Uterus (tissue), 4 donors: ENCODE measurements at places on chromosomes 2 and 18. TPM values are rescaled to one million over a fixed set of nuclear protein-coding genes. Genes with fewer than 3 reads are reported as not detected.

GRCh38 chr18:48385596-48385995 is 23.6 kb downstream of the ZBTB7C start:
- no peak overlapping the region for H3K27ac ChIP-seq
- H3K4me1 ChIP-seq = no peaks in the 10 kb centered on the region
- no peak overlapping the region for H3K4me3 ChIP-seq
- no peak for DNase-seq

DNA sequence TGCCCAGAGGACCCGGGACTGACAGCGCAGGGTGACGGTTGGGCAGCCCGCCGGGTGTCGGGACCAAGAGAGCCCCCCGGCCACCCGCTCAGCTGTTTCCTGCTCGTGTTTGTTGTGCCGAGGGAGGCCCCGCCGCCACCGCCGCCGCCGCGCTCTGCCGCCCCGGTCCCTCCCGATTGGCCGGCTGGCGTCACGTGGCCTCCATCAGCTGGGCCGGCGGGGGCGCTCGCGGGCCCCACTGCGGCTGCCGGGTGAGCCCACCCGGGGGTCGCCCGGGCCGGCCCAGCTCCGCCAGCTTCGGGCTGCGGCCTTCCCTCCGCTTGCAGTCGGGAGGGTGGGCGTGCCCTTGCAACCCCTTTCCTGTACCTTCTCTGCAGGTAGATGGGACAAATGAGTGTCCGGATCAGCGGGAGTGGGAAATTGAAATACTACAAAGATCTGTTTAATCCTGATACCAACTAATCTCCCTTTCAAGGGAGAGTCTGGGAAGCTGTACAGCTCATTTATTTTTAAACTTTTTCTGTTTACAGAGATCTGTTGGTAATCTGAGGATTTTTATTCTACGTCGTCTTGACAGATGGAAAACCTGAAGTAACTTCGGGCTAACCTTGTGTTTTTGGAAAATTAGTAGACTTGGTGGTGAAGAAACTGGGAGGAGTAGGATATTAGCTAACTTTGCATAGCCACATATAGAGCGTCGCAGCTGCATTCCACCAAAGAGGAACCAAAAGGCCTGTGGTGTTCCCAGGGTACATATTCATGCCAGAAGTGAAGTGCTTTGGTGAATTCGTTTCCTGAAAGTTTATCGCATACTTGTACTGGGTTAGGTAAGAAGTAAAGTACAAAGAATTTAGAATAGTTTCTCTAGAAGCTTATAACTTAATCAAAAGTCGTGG is 1.2 kb downstream of the YPEL5 start:
- no peaks in the 10 kb centered on the region for H3K27me3 ChIP-seq
- DNase-seq = peak; percentile 75
- peak overlapping the region; percentile 100 for H3K27ac ChIP-seq
- H3K4me3 ChIP-seq = peak overlapping the region; percentile 100

DNA sequence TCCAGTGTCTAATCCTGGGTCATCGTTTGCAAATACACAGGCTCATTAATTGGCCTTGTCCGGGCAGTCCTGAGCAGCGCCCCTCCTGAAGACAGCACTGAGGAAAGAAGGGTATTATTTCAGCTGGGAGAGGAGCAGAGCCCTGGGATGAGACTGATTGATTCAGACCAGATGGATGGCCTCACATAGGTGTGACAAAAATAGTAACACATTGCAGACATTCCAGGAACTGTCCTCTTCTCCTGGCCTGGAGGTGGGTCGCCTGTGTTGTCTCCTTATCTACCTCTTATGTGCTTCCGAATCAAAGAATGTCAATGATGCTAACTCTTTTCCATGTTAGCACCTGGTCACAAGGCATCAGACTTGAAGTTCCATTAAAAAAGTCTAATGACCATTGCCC is 45.9 kb downstream of the ZEB2 start:
- H3K36me3 ChIP-seq = no peaks in the 10 kb centered on the region
- H3K27ac ChIP-seq = no peak overlapping the region
- no peak for DNase-seq

- H3K27ac ChIP-seq = no peak overlapping the region
Measured at GRCh38 chr2:152825834-152826233, 107.4 kb downstream of the ARL6IP6 start.

- no peaks in the 10 kb centered on the region for H3K4me1 ChIP-seq
- no peaks in the 10 kb centered on the region for H3K27me3 ChIP-seq
- H3K4me3 ChIP-seq = no peak overlapping the region
- DNase-seq = no peak
Measured at GRCh38 chr2:154233231-154233630, 361.5 kb downstream of the GALNT13 start.

DNA sequence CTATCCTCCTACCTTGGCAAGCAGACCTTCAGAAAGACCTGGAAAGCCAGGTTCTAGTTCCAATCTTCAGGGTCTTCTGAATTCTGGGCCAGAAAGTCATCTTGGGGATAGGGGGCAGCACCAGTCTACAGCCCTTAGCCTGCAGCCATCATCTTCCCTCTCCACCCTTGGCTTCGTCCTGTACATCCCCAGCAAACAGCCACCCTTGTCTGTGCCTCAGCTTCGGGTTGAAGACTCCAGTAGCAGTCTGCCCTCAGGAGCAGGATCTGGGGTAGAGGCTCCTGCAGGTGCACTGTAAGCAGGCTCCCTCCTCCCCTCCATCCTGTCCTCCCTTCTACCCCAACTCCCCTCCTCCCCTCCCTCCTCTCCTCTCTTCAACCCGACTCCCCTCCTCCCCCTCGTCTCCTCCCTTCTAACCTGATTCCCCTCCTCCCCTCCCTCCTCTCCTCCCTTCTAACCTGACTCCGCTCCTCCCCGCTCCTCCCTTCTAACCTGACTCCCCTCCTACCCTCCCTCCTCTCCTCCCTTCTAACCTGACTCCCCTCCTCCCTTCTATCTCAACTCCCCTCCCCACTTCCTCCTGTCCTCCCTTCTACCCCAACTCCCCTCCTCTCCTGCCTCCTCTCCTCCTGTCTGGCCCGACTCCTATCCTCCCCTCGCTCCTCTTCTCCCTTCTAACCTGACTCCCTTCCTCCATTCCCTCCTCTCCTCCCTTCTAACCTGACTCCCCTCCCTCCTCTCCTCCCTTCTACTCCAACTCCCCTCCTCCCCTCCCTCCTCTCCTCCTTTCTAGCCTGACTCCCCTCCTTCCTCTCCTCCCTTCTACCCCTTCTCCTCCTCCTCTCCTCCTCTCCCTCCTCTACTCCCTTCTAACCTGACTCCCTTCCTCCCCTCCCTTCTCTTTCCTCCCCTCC is 90.1 kb upstream of the SMAD2 start:
- no peak for DNase-seq
- H3K4me3 ChIP-seq = no peak overlapping the region
- no peak overlapping the region for H3K27ac ChIP-seq
- no peaks in the 10 kb centered on the region for H3K27me3 ChIP-seq
- no peaks in the 10 kb centered on the region for H3K4me1 ChIP-seq
- no peaks in the 10 kb centered on the region for H3K36me3 ChIP-seq

DNA sequence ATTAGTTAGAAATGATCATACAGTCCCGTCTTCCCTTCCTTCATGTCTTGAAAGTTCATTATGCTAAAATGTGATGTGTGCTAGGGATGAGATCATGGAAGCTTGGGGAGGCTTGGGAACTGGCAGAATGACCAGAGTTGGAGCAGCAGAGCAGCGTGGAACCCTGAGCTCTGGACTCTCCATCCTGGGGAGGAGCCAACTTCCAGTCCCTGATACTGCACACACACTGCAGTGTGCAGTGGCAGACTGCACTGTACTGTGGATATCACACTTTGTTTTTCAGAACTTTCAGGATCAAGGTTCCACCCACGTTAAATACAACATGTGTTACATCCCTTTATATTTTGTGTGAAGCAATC is 27.3 kb upstream of the GREB1 start:
- H3K4me3 ChIP-seq = no peak overlapping the region
- peaks cover 6% of the 10 kb centered on the region for H3K4me1 ChIP-seq
- no peaks in the 10 kb centered on the region for H3K27me3 ChIP-seq

DNA sequence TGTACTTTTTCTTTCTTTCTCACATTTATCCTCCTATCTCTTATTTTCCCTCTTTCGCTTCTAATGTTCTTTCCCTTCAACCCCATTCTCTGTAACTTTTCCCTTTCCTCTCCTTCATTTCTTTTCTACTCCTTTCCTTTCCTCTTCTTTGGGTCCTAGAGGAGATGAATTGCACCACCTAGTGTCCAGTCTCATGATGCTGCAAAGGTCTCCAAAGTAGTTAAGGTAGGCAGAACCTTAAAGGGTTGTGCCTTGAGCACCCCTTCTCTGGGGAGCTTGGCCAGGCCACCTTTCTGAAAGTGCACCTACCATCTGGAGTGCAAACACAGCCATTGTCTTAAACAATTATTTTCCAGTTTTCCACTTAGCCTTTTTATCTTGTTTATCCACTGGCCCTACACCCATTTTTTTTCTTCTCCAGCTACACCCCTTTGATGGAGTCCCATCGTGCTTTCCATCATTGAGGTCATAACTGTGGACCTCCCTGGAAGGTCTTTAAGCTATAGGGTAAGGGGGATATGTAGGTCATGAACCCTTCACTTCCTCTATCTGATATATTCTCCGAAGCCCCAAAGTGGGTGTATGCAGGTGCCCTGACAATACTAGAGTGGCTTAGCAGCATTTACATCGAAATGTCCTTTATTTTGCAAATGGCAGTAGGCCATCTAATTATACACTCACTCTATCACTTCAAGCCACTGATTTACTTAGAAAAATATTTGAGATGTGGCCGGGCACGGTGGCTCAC is 155.9 kb downstream of the ESCO1 start:
- H3K27ac ChIP-seq = no peak overlapping the region
- no peaks in the 10 kb centered on the region for H3K4me1 ChIP-seq
- no peak for DNase-seq
- H3K4me3 ChIP-seq = no peak overlapping the region

DNA sequence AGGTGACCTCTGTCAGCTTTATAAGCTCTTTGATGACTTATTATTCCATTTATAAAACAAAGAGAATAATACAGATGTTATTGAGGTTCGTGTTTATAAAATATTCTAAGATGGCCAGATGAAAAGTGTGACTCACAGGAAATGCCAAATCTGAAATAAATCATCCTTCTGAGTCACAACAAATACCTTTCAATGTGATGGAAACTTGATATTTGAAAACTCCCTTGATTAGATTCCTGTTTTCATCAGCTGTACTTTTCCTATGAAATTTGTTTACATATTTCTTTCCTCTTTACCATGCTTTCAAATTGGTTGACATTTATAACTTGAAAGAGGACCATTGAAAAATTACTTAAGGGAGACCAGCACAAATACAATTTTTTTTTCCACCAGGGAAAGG is 30.6 kb upstream of the PPP1R1C start:
- no peak overlapping the region for H3K4me3 ChIP-seq
- no peak overlapping the region for H3K27ac ChIP-seq
- no peaks in the 10 kb centered on the region for H3K27me3 ChIP-seq
- no peak for DNase-seq
- H3K4me1 ChIP-seq = no peaks in the 10 kb centered on the region

GRCh38 chr2:104862058-104862941 is 8.4 kb downstream of the POU3F3 start:
- no peaks in the 10 kb centered on the region for H3K4me1 ChIP-seq
- H3K27ac ChIP-seq = no peak overlapping the region
- H3K36me3 ChIP-seq = no peaks in the 10 kb centered on the region
- no peak overlapping the region for H3K4me3 ChIP-seq
- no peak for DNase-seq

GRCh38 chr2:188813857-188814256 is 160.3 kb upstream of the COL3A1 start:
- H3K4me1 ChIP-seq = no peaks in the 10 kb centered on the region
- H3K4me3 ChIP-seq = no peak overlapping the region
- peak overlapping the region; percentile 1 for H3K27ac ChIP-seq
- no peaks in the 10 kb centered on the region for H3K36me3 ChIP-seq
- no peaks in the 10 kb centered on the region for H3K27me3 ChIP-seq

GRCh38 chr18:39799006-39799405 is 2156.0 kb upstream of the PIK3C3 start:
- no peaks in the 10 kb centered on the region for H3K27me3 ChIP-seq
- DNase-seq = no peak
- no peaks in the 10 kb centered on the region for H3K36me3 ChIP-seq
- no peak overlapping the region for H3K27ac ChIP-seq
- no peak overlapping the region for H3K4me3 ChIP-seq

GRCh38 chr2:5125017-5125730 is 567.0 kb upstream of the SOX11 start:
- no peaks in the 10 kb centered on the region for H3K27me3 ChIP-seq
- H3K36me3 ChIP-seq = no peaks in the 10 kb centered on the region
- no peak for DNase-seq
- no peak overlapping the region for H3K4me3 ChIP-seq

GRCh38 chr18:801137-801536 is 10.9 kb downstream of the YES1 start:
- no peaks in the 10 kb centered on the region for H3K27me3 ChIP-seq
- H3K4me1 ChIP-seq = no peaks in the 10 kb centered on the region
- no peak overlapping the region for H3K4me3 ChIP-seq
- H3K36me3 ChIP-seq = no peaks in the 10 kb centered on the region
- DNase-seq = no peak
- H3K27ac ChIP-seq = no peak overlapping the region

DNA sequence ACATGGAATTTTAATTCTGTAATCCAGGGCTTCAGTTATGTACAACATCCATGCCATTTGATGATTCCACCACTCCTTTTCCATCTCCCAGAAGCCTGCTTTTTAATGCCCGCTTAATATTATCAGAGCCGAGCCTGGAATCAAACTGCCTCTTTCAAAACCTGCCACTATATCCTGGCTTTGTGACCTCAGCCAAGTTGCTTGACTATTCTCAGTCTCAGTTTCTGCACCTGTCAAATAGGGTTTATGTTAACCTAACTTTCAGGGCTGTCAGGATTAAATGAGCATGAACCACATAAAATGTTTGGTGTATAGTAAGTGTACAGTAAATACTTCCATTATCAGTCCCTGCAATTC is 108.7 kb downstream of the XRCC5 start:
- H3K36me3 ChIP-seq = no peaks in the 10 kb centered on the region
- no peak overlapping the region for H3K27ac ChIP-seq
- no peaks in the 10 kb centered on the region for H3K27me3 ChIP-seq
- no peak overlapping the region for H3K4me3 ChIP-seq

DNA sequence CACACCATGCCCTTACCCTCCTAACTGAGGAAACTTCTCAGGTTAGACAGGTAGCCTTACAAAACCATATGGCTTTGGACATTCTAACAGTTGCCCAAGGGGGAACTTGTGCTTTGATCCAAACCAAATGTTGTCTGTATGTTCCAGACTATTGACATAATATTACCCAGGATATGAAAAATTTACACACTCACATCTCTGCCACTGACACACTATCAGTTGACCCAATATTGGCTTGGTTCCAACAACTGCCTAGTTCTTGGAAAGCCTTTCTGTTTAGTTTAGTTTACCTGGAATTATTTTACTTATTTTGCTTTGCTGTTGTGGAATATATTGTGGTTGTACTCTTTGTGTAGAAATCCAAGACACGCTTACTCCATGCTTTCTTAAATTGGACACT is 178.4 kb downstream of the RNF152 start:
- no peak overlapping the region for H3K4me3 ChIP-seq
- DNase-seq = no peak
- H3K4me1 ChIP-seq = no peaks in the 10 kb centered on the region
- H3K27ac ChIP-seq = no peak overlapping the region
- no peaks in the 10 kb centered on the region for H3K36me3 ChIP-seq

INO80B gene
- total RNA-seq = 63.3 TPM

ABCG8 gene
- total RNA-seq = not detected

CHST9 gene
- total RNA-seq = 3.7 TPM

OTOS gene
- not detected for total RNA-seq

LDLRAD4 gene
- 48.6 TPM for total RNA-seq

PLEK gene
- total RNA-seq = 4.9 TPM

NDC80 gene
- total RNA-seq = 21.2 TPM

CUL3 gene
- total RNA-seq = 115 TPM

DYNAP gene
- not detected for total RNA-seq
